RPMI7951 (cell line): ENCODE measurements at places on chromosomes 4 and X. TPM values are rescaled to one million over a fixed set of nuclear protein-coding genes. Genes with fewer than 3 reads are reported as not detected.

GRCh38 chrX:53303195-53303594 lies 21.8 kb upstream of the IQSEC2 start:
- no peak for DNase-seq

DNA sequence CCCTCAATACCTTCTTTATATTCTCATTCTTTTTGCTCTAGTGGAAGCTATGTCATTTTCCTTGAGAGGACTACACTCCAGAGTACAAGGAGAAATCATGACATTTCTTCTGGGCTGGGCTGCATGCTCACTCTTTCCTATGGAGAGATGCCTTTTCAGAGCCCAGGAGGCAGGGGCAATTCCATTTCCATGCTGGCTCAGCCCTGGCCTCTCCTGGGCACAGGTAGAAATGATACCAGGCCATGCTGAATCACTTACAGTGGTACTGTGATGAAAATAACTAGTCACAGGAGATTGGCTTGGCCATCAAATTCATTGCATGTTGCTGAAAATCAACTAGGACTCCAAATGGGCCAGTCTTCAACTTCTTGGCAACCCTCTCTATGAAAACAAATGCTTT lies 34.0 kb upstream of the PPARGC1A start:
- DNase-seq, result no peak

GRCh38 chr4:3040452-3041191 lies 33.7 kb downstream of the HTT-AS start:
- no peak for DNase-seq

- no peak for DNase-seq
Observed at GRCh38 chr4:80253510-80253909, 13.0 kb upstream of the FGF5 start.

- DNase-seq, result no peak
Observed at GRCh38 chrX:75230296-75230695, 43.6 kb upstream of the UPRT start.

GRCh38 chrX:116657071-116657470 lies 194.3 kb upstream of the CT83 start:
- no peak for DNase-seq

Gene PITX2
- total RNA-seq, result 0.48 TPM in 1 of 2 replicates, not detected in the other

Gene UGT2B17
- not detected in 2 replicates for total RNA-seq

Gene SSX2B
- total RNA-seq, result 2.5 and 3.7 TPM in 2 replicates

Gene TMEM185A
- 10.7 and 12.7 TPM in 2 replicates for total RNA-seq
